ENCODE measurements at places on chromosomes 16 and 17.

DNA sequence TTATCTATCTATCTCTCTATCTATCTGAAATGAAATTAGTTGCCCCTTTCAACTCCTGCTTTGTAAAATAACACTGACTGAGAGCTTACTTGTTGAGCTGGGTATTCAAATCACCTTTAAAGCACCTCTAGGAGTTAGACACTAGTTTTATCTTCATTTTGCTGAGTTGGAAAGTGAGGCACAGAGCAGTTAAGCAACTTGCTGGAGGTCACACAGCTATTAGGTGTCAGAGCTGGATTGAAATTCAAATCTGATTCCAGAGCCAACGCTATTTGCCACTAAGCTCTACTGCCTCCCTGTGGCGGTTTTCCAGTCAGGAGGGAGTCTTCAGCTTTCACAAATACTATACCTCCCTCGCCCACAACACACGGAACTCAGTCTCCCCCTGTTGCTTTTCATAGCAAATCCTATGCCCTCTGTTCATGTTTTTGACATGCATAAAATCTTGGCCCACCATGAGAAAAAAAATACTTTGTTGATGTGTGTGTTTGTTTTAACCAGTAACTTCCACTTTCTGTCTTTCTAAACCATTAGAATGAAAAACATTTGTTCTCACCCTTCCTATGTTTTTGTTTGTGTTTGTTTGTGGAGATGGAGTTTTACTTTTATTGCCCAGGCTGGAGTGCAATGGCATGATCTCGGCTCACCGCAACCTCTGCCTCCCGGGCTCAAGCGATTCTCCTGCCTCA, 74.8 kb upstream of the SMURF2 start:
- no peak for DNase-seq

GRCh38 chr17:2250140-2251095, 53.2 kb downstream of the SMG6 start:
- no peak for DNase-seq

DNA sequence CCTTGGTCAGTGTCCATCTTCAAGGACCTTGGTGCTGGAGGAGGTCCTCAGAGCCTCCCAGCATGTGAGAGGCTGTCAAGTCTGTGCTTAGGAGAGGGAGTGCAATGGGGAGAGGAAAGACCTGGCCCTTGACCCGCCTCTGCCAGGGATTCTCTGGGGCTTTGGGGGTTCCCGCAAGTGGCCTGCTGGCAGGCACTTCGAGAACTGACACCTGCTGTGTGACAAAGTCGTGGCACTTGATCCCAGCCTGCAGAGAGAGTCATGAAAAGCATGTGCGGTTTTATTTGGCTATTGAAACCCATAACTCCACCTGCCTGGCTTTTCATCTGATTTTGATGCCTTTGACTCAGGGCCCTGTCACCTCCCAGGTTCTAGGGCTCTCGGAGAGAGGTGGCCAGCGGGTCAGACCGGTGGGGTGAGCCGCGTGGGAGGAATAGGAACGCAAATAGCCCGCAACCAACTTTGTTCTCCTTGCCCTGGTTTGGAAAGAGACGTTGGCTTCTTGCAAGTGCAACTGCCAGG, 42.8 kb upstream of the GSE1 start:
- DNase-seq, result no peak

DNA sequence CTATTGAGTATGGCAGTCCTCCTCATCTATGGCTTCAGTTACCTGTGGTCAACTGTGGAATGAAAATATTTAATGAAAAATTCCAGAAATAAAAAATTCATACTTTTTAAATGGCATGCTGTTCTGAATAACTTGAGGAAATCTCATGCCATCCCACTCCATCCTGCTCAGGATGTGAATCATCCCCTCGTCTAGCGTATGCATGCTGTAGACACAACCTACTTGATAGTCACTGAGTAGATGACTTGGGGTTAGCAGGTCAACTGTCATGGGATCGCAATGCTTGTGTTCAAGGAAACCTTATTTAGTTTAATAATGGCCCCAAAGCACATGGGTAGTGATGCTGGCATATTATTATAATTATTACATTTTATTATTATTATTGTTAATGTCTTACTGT, 4.8 kb upstream of the VAC14 start:
- no peak for DNase-seq

- DNase-seq, result no peak
These were observed 4.3 kb downstream of the ATP1B2 start for GRCh38 chr17:7654832-7655540.

- no peak for DNase-seq
These were observed 15.3 kb downstream of the OR3A1 start for GRCh38 chr17:3282901-3283300.

- no peak for DNase-seq
These were observed 26.0 kb upstream of the PRM1 start for GRCh38 chr16:11306997-11307638.

DNA sequence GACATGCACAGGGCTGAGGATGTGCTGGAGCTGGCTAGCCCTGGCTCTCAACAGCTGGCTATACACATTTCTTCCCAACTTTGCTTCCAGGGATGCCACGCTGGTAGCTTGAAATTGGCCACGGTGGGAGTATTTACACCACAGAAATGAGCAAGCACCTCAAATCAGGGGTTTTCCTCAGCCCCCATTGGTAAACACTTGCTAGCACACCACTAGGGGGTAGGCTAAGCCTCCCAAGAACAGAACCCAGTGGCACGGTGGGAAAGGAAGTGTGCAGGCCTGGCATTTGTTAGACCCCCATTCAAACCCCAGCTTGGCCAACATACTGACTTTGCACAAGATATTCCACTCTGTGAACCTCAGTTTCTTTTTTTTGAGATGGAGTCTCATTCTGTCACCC, 12.9 kb downstream of the DRC3 start:
- no peak for DNase-seq

GRCh38 chr16:65954446-65954845, 412.0 kb upstream of the CDH5 start:
- DNase-seq, result no peak

- no peak for DNase-seq
These were observed 69.6 kb downstream of the RAI1 start for GRCh38 chr17:17750881-17751280.

DNA sequence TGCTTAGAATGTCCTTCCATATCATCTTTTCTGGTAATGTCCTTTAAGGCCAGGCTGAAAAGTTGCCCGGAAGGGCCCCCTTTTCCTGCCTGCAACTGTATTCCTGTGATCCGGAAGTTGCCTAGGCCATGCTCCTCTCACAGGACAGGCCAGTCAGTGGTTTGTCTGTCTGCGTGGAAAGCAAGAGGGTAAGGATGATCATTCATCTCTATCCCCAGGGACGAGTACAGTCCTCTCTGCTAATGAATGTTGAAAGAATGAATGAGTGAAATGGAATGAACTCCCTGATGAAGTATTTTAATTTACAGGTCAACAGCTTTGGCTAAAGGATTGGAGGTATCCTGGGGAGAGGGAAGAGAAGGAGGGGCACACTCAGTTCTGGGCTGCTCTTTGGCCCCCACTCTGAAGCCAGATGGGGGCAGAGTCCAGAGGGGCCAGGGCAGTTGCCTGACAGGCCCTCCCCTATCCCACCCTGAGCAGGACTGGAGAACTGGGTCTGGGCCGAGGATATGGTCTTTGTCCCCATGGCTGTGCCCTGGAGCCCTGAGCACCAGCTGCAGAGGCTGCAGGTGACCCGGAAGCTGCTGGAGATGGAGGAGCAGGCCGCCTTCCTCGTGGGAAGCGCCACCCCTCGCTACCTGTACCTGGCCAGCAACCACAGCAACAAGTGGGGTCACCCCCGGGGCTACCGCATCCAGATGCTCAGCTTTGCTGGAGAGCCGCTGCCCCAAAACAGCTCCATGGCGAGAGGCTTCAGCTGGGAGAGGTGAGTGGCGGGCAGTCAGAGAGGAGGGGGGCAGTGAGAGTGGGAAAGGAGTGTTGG, 3.2 kb downstream of the AOC3 start:
- DNase-seq, result no peak

GRCh38 chr17:16083223-16083622, 83.6 kb downstream of the TTC19 start:
- no peak for DNase-seq

GRCh38 chr16:23742766-23743165, 12.1 kb upstream of the CHP2 start:
- DNase-seq, result no peak

GRCh38 chr17:77471984-77472461, 331.3 kb downstream of the SEC14L1 start:
- DNase-seq, result peak; percentile 82

GRCh38 chr17:81515530-81516041, 3.0 kb upstream of the ACTG1 start:
- peak; percentile 56 for DNase-seq

DNA sequence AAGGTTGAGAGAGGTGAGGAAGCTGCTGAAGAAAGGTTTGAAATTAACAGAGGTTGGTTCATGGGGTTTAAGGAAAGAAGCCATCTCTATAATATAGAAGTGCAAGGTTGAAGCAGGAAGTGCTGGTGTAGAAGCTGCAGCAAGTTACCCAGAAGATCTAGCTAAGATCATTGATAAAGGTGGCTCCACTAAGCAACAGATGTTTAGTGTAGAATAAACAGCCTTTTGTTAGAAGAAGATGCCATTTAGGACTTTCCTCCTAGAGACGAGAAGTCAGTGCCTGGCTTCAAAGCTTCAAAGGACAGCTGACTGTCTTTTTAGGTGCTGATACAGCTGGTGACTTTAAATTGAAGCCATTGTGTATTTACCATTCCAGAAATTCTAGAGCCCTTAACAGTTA, 29.3 kb downstream of the GOSR1 start:
- DNase-seq, result no peak

DNA sequence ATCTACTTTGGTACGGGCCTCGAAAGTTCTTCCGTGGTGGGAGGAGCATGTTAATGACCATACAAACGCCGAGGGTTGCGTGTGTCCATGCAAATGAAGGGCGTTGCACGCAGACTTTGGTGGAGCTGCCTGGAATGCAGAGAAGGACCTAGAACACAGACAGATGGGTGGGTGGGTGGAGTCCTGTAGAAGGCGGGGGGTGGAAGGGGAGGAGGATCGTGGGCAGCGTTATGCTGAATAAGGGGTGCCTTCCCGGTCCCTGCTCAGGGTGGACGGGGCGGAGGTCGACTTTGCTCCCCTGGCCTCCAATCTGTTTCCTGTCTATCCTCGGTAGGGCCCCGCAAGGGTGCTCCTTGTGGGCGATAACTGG, 795 bp upstream of the PAQR4 start:
- no peak for DNase-seq

DNA sequence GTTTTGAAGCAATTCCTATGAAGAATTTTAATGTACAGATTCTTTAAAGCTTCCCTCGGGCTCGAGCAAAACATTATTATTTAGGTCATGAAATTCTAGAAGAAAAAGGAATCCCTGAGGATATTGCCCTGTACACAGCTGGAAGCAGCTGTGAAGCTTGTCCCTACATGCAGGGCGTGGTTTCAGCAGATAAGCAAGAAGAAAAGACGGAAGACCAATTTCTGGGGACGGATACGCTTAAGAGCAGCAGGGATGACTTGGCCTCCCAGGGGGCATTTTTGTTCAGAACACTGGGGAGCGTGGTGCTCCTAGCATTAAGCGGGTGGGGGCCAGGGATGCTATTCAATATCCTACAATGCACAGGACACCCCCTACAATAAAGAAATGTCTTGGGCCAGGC, 34.3 kb downstream of the LITAF start:
- DNase-seq, result no peak

GRCh38 chr17:45146890-45147580, 1.2 kb upstream of the HEXIM1 start:
- no peak for DNase-seq

- no peak for DNase-seq
These were observed 32.0 kb downstream of the VAT1L start for GRCh38 chr16:77820340-77820739.

DNA sequence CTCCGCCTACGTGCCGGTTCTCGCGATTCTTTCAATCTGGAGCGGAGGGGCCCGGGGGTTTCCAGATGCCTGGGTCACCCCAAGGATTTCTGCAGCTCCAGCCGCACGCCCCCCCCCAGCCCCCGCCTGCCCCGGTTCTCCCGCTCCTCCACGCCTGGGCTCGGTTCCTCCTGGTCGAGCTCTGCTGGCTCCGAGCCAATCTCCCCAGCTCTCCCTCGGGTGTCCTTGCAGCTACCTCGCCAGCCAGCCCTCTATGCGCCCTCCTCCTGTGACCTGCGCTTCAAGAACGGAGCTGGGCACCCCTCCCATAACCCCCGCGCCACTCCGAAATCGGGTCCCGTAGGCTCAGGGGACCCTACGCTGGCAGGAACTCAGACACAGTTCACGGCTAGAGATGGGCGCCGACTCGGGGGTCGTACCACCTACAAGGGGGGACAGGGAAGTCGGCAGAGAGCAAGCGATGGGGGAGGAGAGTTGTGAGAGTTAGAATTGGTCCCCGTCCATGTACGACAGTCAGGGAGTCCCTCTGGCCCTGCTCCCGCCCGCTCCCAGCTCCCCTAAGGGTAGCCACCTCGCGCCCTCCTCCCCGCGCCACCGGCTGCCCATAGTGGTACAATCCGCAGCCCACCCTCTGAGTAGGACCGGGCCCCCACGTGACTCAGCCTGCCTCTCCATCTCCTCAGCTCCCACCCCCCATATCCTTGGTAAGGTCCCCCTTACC, 961 bp downstream of the FGF11 start:
- DNase-seq, result peak; percentile 74

DNA sequence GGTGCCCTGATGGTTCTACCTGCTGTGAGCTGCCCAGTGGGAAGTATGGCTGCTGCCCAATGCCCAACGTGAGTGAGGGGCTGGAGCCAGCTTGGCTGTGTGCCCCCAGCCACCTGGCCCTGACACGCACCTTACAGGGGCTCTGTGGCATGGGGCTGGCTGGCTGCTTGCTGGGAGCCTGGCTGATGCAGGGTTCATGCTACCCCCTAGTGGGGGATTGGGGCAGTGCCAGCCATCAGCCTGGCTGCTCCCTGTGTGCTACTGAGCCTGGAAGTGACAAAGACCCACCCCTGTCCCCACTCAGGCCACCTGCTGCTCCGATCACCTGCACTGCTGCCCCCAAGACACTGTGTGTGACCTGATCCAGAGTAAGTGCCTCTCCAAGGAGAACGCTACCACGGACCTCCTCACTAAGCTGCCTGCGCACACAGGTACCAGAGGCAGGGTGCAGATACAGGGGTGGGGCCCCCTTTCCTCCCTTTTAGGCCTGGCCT, 5.7 kb downstream of the GRN start:
- DNase-seq, result no peak

- DNase-seq, result peak; percentile 92
These were observed at the start of gene CPPED1 for GRCh38 chr16:12803203-12804093. CPPED1 (minus strand) TSS chr16:12803887; CDS start chr16:12803776, 111 bp downstream.

DNA sequence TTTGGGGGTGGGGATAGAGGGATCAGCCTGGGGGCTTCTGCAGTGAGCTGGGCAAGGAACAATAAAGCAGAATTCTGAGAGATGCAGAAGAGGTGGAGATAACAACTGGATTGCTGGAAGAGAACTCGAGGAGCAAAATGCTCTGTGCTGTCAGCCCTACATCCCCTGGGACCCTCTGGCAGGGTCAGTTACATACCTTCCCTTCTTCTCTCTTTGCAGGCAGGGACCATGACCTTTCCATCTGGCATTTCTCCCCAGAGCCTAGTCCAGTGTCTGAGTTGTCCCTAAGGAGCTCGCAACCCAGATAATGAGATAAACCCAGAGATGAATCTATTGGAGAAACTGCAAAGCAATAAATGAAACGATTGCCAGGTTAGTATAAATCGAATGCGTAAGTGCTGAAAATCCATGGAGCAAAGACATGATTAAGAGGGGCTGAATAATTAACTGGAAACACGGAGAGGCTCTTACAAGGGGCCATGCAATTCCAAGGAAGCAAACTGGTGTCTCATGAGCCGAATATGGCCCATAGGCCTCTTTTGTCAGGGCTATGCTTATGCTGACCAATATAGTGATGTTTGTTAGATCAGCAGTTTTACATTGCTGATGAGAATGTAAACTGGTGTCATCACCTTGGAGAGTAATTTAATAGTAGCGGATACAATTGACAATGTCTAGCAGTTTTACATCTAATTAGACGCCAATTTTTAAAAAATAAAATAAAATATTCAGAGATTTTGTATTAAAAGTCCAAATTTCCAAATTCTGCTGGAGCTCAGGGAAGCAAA, 129.4 kb upstream of the IRX5 start:
- no peak for DNase-seq
